ENCODE measurements at places on chromosomes 1 and 21. TPM values are rescaled to one million over a fixed set of nuclear protein-coding genes. Genes with fewer than 3 reads are reported as not detected.

Gene NEGR1
- 0.22 TPM for total RNA-seq

Gene SMG5
- total RNA-seq, result 38.4 TPM

Gene DARS2
- total RNA-seq, result 9.1 TPM

Gene OVAAL
- total RNA-seq, result not detected

Gene CNIH4
- total RNA-seq, result 85.8 TPM

Gene F13B
- not detected for total RNA-seq

All from dermis lymphatic vessel endothelial cell (primary cell).